Stimulated activated CD8-positive, alpha-beta memory T cell treated with anti-CD3 and anti-CD28 coated beads, Interleukin-7, amount 100 ng/mL, for 4 hours (primary cell): ENCODE measurements at places on chromosomes 12 and 14.

DNA sequence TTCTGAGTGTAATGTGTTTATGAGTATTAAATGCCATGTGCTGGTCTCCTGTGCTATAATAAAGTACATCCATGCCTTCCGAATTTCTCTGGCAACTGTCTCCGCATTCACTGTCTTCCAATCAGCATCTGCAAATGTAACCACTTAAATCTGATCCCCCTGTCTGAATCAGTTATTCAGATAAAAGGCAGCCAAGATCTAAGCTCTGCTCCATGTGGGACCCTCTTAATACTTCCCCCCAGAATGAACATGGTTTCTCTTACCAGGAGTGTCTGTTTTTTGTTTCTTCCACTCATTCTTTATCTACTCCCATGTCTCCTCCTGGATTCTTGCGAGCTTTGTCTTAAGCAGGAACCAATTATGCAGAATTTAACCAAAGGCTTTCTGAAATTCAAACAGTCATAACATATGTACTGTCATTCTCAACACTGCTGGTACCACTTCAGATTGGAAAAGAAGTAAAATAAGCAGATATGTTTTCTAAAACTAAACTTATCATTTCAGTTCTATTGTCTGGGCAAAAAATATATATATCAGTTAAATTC lies 996.7 kb upstream of the FLRT2 start:
- DNase-seq, result no peak

DNA sequence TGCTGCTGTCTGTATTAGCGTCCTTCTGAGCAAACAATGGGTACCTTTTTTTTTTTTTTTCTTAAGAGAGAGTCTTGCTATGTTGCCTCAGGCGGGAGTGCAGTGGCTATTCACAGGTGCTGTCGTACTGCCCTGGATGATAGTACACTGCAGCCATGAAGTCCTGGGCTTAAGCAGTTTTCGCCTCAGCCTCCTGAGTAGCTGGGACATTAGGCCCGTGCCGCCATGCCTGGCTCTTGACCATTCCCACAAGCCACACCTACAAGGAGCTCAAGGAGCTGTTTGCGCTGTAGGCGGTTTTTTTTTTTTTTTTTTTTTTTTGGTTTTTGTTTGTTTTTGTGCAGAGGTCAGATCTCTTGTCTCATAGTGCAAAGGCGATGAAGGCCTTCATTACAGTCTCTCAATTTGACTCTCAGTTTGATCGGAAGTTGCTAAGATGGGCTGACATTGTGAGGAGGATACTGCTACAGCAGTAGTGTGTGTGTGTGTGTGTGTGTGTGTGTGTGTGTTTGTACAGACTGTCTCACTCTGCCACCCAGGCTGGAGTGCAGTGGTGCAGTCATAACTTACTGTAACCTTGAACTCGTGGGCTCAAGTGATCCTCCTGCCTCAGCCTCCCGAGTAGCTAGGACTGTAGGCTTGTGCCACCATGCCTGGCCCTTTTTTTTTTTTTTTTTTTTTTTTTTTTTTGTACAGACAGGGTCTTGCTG lies 34.2 kb downstream of the TRAF3 start:
- no peak for DNase-seq

DNA sequence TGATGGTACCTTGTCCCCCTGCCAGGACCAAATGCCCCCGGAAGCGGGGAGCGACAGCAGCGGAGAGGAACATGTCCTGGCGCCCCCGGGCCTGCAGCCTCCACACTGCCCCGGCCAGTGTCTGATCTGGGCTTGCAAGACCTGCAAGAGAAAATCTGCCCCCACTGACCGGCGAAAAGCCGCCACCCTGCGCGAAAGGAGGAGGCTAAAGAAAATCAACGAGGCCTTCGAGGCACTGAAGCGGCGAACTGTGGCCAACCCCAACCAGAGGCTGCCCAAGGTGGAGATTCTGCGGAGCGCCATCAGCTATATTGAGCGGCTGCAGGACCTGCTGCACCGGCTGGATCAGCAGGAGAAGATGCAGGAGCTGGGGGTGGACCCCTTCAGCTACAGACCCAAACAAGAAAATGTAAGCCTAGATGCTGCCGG lies 410 bp downstream of the MYF6 start:
- no peak for DNase-seq

DNA sequence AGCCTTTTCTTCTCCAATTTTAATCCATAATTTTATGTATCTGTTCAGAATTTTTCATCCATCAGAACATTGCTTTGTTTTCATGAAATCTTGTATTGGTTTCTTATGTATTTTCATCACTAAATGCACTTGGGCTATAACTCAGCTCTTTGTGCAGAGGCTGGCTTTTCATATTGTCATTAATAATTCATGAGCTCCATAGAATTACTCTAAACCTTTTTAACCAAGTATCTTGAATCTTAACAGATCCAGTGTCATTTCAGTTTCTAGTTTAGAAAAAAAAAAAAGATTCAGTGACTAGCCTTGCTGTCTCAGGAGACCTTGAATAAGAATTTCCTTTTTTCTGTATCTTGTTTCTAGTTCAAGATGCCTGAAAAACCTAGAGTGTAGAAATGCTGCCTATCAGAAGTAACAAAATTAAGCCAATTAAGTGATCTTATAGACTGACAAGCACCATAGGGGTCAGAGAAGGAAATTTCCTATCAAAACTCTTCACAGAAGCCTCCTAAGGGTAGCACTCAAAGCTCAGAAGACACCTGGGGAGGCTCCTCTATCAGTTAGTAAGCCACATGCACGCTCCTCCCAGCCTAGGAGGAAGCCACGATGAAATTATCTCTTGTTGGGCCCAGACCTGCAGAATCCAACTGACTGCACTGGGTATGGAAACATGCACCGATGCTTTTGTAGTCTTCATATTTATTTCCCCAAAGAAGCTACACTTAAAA lies 163.4 kb downstream of the KICS2 start:
- DNase-seq, result no peak

GRCh38 chr12:1855241-1855640 lies 34.9 kb downstream of the LRTM2 start:
- no peak for DNase-seq
